ENCODE measurements at places on chromosomes 11 and 22. TPM values are rescaled to one million over a fixed set of nuclear protein-coding genes. Genes with fewer than 3 reads are reported as not detected.

The IL18 gene
- 1.8 TPM for total RNA-seq

The TPBGL gene
- not detected for total RNA-seq

The UPK2 gene
- not detected for total RNA-seq

The ADM gene
- 33.3 TPM for total RNA-seq

The OR10V1 gene
- total RNA-seq: not detected

The MIAT gene
- 0.31 TPM for total RNA-seq

The SLC15A3 gene
- 2.6 TPM for total RNA-seq

The GAS2 gene
- 3.3 TPM for total RNA-seq

The CEND1 gene
- not detected for total RNA-seq

The TSKU gene
- 107 TPM for total RNA-seq

The ANKK1 gene
- total RNA-seq: not detected

GRCh38 chr22:50105208-50106100, 15.6 kb downstream of the MOV10L1 start:
- DNase-seq: no peak

GRCh38 chr11:2997406-2997805, 5.3 kb upstream of the NAP1L4 start:
- no peak for DNase-seq

GRCh38 chr11:128089962-128090361, 497.4 kb downstream of the ETS1 start:
- no peak for DNase-seq

- DNase-seq: no peak
Observed at GRCh38 chr11:131809203-131809918, 438.9 kb downstream of the NTM start.

- no peak for DNase-seq
Observed at GRCh38 chr22:20982563-20982882, 426 bp downstream of the LZTR1 start.

DNA sequence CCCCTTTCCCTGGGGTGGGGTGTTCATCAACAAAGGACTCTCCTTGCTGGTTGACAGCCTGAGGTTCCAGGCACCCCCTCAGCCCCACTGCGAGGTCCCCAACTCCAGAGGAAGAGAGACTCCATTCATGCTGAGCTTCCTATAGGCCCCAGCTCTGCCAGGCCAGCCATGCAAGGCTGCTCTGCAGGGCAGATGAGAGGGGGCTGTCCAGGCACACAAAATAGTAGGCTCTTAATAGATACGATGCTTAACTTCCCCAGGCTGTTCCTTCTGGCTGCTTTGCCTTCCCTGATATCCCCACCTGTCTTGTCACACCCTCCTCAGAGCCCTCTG, 45.0 kb upstream of the CRYBB3 start:
- DNase-seq: no peak

DNA sequence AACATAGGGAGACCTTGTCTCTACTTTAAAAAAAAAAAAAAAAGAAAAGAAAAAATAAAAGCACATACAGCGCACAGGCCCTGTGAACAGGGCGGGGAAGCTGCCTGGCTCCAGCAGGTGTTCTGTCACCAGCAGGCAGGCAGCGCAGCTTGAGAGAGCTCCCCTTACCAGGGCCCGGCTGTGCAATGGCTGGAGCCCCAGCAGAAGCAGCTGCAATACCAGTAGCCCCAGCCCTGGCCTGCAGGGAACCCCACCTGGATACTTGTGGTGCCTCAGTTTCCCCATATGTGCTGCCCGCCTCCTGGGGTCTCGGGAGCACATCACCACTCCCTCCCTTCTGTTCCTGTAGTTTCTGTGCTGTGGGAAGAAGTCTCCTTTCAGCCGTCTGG, 12.3 kb downstream of the TSPAN32 start:
- no peak for DNase-seq

DNA sequence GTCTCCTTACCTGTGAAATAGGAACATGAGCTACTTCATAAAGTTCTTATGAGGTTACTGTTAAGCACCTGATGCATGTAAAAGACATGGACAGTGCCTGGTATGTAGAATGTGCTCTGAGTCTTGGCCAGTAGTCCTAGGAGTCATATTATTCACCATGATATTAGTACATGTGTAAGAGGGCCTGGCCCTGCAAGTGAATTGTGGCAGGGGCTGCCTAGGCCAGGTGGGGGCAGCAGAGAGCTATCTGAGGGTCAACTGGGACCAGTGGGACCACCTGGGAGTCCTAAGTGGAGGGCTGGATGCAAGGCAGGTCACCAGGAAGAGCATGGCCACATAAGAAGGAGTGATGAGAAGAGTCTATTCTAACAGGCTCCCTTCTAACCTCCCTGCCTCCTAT, 529.5 kb downstream of the SOX6 start:
- peak; percentile 53 for DNase-seq
